ENCODE measurements at places on chromosomes 6 and 20.

DNA sequence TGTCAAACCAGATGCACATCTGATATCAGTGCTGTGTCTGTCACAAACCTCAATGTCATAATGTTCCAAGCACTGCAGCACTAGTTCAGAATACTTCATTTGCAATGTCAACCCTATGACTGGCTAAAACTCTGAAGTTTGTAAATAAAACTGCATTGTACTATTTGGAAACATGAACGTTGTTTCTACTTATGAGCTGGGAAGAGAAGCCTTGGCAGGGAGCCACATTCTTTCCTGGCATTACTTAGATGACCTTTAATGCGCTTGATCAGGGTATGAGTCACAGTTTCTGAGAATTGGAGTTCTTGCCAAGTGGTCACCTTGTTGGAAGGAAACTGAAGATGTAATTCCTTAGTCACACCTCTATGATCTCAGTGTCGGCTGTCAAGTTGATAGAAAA is 664.8 kb upstream of the MMS22L start:
- H3K27ac ChIP-seq, result no peak overlapping the region
- no peaks in the 10 kb centered on the region for H3K27me3 ChIP-seq
- H3K4me3 ChIP-seq, result no peak overlapping the region
- H3K4me1 ChIP-seq, result no peaks in the 10 kb centered on the region
- H3K36me3 ChIP-seq, result no peaks in the 10 kb centered on the region

DNA sequence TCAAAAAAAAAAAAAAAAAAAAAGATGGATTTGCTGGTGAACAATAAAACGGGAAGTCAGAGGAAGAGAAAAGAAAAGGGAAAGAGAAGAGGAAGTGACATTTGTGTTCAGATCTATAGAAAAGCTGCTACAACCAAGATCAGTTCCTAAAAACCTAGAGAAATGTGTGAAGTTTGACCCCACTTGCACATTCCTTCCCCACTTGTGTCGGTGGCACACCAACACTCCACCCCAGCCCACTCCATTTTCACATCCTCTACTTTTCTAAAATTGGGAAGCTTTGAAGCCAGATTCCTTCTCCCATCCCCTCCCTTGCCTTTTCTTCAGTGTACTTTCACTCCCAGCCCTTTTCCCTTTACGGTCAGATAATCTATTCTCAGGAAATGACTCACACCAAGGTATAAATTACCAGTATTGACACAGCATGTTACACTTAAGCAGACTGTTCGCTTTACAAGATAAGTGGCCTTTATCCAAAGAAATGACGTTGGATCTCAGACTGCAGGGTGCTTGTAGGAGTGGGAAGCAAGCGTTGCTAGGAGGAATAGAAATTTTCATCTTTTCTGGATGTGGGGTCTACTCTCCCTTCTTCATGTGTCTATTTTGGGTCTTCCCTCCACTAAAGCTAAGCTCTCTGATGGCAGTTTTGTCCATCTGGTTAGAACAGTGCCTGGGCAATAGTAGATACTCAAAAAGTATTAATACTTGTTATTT is 92.5 kb upstream of the ADGRF1 start:
- H3K27me3 ChIP-seq, result no peaks in the 10 kb centered on the region
- no peaks in the 10 kb centered on the region for H3K36me3 ChIP-seq

DNA sequence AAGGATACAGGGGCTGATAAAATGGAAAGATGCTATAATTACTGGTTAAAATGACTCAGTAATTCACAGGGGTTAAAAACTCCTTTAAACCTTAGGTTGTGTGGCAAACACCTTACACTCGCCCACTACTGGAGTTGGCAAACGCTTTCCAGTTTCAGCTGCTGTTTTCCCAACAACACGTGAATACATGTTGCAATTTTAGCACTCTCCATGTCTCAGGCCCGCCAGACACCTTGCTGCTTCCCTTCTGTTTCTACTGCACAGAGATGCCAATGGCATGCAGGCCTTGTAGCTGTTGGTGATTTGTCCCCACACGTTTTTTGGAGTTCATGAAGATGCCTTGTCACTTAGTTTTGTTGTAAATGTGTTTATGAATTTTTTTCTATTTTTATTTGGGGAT is 5.3 kb upstream of the TTPAL start:
- no peaks in the 10 kb centered on the region for H3K27me3 ChIP-seq
- no peak overlapping the region for H3K4me3 ChIP-seq
- H3K27ac ChIP-seq, result no peak overlapping the region
- H3K4me1 ChIP-seq, result peaks cover 4% of the 10 kb centered on the region
- no peaks in the 10 kb centered on the region for H3K36me3 ChIP-seq

- no peaks in the 10 kb centered on the region for H3K4me1 ChIP-seq
- H3K36me3 ChIP-seq, result no peaks in the 10 kb centered on the region
- no peak for DNase-seq
- H3K4me3 ChIP-seq, result no peak overlapping the region
- no peaks in the 10 kb centered on the region for H3K27me3 ChIP-seq
- no peak overlapping the region for H3K27ac ChIP-seq
Measured at GRCh38 chr6:3393836-3394202, 63.0 kb downstream of the SLC22A23 start.

GRCh38 chr6:14434916-14435690 is 317.5 kb downstream of the CD83 start:
- H3K27me3 ChIP-seq, result no peaks in the 10 kb centered on the region
- no peak for DNase-seq
- no peak overlapping the region for H3K4me3 ChIP-seq
- no peaks in the 10 kb centered on the region for H3K36me3 ChIP-seq
- no peak overlapping the region for H3K27ac ChIP-seq
